ENCODE measurements at places on chromosomes 4 and X. TPM values are rescaled to one million over a fixed set of nuclear protein-coding genes. Genes with fewer than 3 reads are reported as not detected.

CENPVL3 gene
- not detected for total RNA-seq

TBCK gene
- 31.7 TPM for total RNA-seq

CXXC4 gene
- 0.21 TPM for total RNA-seq

SPOCK3 gene
- total RNA-seq = 0.10 TPM

PPP3CA gene
- total RNA-seq = 19.3 TPM

SSX4B gene
- not detected for total RNA-seq

SLC26A1 gene
- total RNA-seq = 0.10 TPM

MAGEE1 gene
- total RNA-seq = 6.4 TPM

EREG gene
- 240 TPM for total RNA-seq

NALF2 gene
- total RNA-seq = under 0.01 TPM

MGAT4D gene
- total RNA-seq = under 0.01 TPM

Measured in mononuclear cell (primary cell).